CD4-positive, CD25-positive, alpha-beta regulatory T cell (primary cell): ENCODE measurements at places on chromosomes 1 and 21.

- DNase-seq = no peak
These were observed 53.4 kb downstream of the WLS start for GRCh38 chr1:68178821-68179490.

DNA sequence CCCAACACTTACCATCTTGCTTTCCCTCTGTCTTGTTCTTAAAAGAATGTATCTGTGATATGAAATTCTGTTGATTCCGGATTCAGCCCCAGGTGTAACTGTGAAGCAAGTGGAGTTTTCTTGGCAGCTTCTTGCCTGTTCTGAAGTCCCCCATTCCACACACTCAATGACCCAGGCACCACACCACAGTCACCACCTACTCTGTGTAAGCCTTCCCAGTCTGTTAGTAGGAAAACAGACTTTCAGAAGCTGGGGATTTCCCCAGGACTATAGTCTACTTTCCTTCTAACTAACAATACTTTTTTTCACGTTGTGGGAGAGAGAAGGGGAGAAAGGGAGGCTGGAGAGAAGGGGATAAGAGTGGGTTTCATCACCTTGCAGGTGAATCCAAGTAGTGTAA is 299.1 kb upstream of the PROX1 start:
- DNase-seq = no peak

DNA sequence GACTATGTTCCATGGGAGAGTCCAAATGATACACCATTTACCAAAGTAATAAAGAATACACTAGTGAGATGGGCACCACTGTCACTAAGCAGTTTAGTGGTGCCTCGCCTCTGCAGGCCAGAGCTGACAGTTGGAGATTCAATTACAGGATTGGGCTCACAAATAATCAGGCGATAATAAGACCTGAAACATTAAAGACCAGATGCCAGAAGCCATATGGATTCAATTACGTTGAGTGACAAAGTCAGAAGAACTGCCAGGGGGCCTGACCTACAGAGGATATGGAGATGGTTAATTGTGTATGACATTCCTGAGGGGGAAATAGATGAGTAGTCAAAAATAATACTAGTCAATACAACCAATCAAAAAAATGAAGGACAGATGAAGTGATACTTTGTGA is 65.2 kb upstream of the ST6GALNAC5 start:
- no peak for DNase-seq

DNA sequence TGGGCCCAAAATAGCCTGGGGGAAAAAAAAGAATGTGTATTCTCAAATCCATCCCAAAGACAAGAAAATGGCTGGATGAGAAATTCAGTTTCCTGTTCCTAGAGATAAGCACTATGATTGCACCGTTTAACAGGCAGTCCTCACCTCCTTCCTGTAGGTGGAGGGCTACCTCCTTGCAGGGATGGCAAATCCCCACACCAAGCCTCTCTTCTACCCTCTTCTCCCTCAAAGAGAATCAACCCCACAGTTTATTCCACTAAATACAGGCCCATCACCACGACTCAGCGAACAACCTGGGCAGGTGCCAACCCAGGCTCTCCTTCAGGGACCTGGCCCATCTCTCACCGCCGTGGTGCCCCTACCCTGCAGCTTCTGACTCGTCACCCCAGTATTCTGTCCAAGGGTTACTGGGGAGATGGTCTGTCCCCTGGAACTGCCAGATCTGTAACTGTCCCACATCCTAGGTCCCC is 3.4 kb upstream of the CHD5 start:
- DNase-seq = no peak

- DNase-seq = no peak
These were observed 72.0 kb downstream of the SLC66A1 start for GRCh38 chr1:19384113-19384512.

DNA sequence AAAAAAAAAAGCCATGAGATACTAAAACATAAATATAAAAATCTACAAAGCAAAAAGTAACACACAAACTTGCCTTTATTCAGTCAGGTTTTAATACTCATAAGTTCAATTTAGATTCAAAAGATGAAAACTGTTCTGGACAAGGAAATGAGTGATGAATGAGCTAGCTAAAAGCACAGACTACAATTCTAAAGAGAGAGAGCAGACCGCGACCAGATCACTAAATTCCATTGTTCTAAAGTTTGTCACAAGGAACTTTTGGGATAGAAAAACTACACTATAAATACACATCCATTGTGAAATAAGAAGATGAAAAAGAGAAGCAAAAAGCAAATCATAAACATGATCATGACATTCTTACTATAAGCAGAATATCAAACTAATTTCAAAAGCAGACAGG is 1.7 kb downstream of the ODF2L start:
- no peak for DNase-seq

- DNase-seq = no peak
These were observed 583.4 kb downstream of the DPYD start for GRCh38 chr1:97337250-97338030.

DNA sequence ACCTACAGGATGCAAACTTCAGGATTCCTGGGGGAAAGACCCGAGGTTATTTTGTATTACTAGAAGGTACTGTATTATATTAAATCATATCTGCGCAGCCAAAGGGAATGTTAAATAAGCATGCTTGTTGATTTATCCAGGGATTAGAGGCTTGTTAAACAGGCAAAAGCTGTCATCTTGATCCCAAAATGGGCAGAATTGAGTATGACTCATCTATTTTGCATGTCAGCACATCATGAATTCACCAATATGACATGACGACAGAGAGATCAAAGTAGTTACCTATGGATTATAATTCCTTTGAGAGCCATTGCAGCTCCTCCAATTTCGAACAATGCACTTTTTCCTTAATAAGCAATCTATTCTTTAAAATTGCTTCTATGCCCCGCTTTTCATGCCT is 66.1 kb downstream of the TBX15 start:
- no peak for DNase-seq

GRCh38 chr21:44847261-44848056 is 26.0 kb downstream of the PTTG1IP start:
- DNase-seq = no peak

DNA sequence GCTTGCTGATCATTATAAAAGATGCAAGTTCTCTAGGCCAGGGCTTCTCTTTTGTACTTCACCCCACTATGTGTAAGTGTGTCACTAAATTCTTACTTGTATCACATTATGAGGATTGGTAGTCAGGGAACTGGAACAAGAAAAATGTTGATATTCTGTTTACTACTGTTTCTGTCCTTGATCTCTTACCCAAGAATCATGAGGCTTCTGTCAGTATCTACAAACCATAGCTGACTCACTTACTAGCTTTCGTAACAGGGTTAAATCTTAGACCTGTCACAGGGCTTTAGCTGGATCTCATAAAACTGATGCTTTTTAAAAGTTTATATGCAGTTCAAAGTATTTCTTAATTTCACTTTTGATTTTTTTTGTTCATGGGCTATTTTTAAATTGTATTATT is 681.2 kb downstream of the PLPP3 start:
- DNase-seq = no peak

GRCh38 chr1:232367293-232367692 is 262.6 kb downstream of the SIPA1L2 start:
- no peak for DNase-seq

- DNase-seq = no peak
These were observed 89.6 kb downstream of the ST6GALNAC3 start for GRCh38 chr1:76164165-76164564.

- no peak for DNase-seq
These were observed 441 bp downstream of the YARS1 start for GRCh38 chr1:32816676-32817158.

- DNase-seq = peak; percentile 44
These were observed 2.4 kb downstream of the ATP2B4 start for GRCh38 chr1:203629016-203629506.

DNA sequence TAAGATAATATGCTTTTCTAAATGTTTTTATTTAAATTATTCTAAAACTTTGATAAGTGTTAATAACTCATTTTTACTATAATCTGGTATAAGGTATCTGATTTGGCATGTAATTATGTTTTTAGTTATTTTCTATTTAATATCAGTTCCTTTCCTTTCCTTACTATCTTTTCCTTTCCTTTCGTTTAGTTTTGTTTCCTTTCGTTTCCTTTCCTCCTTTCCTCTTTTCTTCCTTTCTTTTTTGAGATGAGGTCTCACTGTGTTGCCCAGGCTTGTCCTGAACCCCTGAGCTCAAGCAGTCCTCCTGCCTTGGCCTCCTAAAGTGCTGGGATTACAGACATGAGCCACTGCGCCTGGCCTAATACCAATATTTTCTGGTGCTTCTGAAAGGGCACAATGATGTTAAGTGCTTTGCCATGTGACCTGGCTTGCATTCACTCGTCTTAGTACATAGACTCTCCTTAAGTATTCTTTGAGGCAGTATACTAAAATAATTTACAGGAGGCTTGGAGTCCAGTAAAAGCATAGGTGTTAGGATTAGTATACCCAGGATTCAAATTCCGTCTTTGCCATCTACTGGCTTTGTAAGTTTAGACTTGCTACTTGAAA is 18.7 kb downstream of the MIER1 start:
- no peak for DNase-seq

DNA sequence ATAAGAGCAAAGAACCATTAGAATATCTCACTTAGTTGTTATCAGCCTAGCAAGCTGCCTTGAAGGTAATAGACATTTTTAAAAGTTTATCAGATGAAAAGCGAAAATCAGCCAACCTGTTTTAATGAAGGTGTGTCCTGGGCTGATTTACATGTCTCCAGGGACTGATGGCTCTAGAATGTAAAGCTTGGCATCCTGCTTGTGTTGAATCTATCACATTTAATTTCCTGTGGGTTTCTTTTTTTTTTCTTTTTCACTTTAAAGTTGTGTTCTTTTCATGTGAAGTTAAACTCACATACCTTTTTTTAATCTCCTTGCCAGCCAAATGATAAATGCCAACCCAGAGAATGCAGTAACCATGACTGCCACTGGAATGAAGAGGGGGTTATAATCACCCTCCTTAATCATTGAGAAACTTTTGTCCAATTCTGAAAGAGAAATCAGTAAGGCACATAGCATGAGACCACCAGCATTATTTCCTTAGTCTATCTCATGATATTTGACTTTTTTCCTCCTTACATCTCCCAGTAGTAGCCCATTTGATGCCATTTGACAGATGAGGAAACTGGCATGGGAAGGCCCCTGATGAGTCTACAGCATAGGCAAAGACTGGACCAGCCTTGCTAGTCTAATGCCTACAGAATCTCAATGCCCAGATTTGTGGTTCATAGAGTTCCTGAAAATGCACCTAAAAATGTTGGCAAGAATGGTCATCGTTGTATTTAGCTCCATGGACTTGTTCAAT is 10.0 kb downstream of the SELL start:
- DNase-seq = no peak

- no peak for DNase-seq
These were observed 241.1 kb downstream of the NPHP4 start for GRCh38 chr1:5751163-5751540.

DNA sequence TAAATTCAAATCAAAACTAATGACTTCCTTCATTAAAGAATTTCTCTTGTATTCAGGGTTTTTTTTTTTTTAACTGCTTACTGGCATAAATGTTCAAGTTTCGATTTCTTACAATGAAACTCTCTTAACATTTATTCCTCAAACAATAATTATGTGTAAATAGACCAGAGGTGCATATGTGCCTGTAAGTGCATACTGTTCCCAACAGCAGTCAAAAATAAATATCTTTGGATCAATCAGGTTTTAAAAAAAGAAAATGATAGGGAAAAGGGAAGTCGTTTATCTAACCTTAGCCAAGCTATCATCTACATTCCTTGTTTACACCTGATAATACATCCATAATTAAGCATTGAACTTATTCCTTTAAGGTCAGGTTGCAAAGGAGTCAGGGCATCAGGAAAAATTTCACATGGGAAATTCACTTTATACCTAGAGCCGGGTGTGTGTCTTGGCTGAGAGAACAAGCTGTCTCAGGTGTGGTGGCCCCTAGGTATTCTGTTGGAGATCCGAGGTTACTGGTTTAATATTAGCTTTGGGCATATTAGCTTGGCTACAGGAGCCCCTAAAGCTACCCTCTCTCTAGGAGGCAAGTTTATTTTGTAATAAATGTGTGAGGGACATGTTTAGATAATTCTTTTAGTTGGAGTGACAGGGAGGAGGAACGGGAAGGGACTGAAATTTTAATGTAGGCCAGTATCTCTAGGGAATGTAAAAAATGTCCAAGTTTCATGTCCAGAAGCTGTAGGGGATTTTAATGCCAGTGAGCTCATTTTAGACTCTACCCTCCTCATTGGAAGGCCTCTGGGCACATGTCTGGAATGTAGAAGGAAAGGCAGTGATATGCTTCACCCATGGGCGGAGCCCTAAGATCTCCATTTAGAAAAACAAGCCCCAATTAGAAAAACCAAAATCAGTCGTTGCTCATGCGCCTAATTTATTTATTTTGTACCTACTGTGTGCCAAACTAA is 327.9 kb upstream of the PROX1 start:
- DNase-seq = no peak

- no peak for DNase-seq
These were observed 87.2 kb downstream of the SYT2 start for GRCh38 chr1:202623075-202623474.

- DNase-seq = no peak
These were observed 1.6 kb downstream of the RAB4A start for GRCh38 chr1:229272164-229273158.

DNA sequence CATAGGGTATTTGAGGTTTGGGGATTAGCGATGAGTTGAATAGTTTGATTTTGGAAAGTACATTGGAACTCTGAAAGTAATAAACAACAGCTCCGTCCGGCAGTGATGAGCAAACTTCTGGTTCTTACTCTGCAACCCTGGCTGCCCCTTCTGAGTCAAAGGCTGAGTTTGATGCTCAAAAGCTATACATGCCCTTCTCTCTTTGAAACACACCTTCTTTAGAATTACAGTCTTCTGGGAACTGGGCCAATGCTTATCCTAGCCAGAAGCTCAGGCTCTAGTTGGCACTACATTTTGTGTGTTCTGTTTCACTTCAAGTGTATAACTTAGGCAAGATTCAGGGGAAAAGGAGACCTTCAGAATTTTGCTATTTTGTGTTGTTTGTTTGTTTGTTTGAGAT is 9.3 kb downstream of the AHCYL1 start:
- DNase-seq = no peak

DNA sequence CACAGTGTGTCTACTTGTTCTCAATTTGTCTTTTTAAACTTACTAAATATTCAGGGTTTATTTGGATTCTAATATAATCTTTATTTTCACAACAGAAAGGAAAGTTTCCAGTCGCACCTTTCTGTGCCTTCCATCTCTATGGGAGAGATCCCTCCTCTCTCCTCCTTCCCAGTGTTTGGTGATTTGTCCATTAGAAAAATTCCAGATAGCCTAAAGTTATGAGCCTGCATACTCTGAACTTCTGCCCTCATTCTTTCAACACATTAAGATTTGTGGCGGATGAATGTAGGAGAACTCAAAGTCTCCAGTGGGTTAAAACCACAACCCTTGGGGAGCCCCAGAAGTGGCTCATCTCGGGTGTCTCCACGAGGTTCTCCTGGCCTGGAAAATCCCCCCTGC is 3.6 kb downstream of the NHLH2 start:
- no peak for DNase-seq
